Right ventricle myocardium inferior (tissue), 1 donor: ENCODE measurements at places on chromosomes 13 and 19. TPM values are rescaled to one million over a fixed set of nuclear protein-coding genes. Genes with fewer than 3 reads are reported as not detected.

DNA sequence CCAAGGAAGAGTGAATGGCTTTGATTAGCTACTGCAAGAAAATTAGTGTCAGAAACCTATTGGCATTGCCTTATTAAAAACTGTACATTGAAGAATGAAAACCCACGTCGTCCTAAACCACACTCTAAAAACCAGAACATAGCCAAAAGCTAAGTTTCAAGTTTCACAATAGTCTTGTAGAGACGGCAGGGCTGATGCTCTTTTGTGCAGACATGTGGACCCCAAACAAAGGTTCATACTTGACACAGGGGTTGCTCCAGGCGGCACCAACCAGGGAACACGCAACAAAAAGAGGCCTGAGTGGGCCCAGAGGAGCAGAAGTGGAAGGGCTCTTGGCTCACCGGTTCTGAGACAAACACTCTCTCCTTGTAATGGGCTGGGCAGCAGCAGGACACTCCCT, 28.6 kb upstream of the MIR17HG start:
- DNase-seq = no peak

DNA sequence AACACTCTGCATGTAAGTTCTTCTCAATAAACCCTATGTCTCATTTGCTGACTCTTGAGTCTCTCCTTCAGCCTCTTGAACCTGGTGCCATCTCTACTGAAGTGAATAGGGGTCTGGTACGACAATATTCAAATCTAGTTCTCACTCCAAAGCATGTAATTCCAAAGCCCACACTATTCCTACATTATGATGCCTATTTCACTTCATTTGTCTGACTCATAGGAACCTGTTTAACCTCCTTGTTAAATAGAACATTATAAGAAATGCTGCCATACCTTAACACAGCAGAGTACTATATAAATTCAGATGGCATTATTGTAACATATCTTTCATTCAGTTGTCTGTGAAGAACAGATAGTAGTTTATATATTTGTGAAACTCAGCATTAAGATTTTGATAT, 67.1 kb downstream of the STARD13 start:
- no peak for DNase-seq

DNA sequence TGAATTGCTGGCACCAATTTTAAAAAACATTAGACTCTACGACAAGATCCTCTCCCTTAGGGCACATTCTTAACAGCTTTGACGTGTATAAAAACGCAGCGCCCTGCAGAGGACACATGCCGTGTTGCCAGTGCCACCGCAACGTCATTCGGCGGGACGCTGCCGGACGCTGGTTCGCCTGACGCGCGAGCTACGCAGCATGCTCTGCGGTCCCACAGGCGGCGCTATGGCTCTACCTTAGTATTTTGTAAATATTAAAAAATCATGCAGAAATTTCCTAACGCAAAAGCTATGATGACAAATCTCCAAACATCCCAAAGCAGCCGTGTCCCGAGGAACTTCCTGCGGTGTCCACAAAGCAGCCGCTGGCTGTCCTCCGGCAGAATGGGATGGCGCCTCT, 4.2 kb upstream of the ADPRHL1 start:
- DNase-seq = no peak

DNA sequence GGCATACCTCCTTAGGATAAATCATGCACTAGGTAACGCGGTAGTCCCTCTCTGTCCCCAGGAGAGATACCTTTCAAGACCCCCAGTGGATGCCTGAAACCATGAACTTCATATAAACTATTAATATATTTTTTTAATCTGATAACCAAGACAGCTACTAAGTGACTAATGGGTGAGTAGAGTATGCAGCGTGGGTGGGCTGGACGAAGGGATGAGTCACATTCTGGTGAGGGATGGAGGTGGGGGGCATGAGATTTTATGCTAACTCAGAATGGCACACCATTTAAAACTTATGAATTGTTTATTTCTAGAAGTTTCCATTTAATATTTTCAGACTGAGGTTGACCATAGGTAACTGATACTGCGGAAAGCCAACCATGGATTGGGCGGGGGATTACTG, 46.2 kb downstream of the CDK8 start:
- no peak for DNase-seq

- no peak for DNase-seq
These were observed 875.3 kb upstream of the SLITRK5 start for GRCh38 chr13:86795858-86796257.

The ATP8A2 gene
- total RNA-seq = 0.11 TPM

The ATP4B gene
- not detected for total RNA-seq

DNA sequence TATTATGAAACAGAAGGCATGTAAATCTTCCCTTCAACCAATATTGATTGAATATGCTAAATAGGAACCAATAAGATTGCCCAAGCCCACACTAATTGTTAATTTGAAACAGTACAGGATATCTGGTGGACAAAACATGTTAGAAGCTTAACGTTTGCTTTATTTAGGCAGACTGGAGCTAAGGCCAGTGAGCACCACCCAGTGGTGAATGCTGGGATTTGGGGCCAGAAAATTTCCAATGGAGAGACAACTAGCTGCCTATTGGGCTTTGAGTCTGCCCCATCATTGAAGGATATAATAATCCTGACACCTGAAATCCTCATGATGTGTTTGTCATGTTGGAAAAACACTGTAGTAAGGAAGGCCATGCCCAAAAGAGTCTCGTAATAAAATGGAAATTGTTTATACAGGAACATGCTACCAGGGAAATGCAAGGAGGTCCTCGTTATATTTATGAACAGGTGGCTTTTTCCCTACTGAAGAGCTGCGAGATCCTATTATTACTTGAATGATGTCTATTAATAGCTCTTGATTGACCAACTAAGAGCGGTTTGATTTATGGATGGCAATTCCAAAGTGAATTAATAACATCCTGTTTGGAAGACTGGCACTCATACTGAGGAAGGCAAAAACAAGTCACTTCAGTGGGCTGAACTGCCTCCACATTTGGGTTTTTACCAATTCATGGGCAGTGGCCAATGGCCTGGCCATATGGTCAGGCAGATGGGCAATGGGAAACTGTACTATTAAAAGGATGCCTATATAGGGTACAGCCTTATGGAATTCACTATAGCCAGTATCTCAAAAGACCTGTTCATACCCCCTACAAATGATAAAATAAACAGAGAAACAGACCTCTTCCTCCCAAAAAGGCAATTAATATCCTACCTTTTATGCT, 8.7 kb downstream of the SIGLECL1 start:
- no peak for DNase-seq

GRCh38 chr13:90448466-90449037, 898.9 kb upstream of the MIR17HG start:
- no peak for DNase-seq

GRCh38 chr13:101307181-101307701, 109.1 kb downstream of the NALCN start:
- no peak for DNase-seq

GRCh38 chr13:75968103-75968838, 332.1 kb downstream of the LMO7 start:
- DNase-seq = no peak

DNA sequence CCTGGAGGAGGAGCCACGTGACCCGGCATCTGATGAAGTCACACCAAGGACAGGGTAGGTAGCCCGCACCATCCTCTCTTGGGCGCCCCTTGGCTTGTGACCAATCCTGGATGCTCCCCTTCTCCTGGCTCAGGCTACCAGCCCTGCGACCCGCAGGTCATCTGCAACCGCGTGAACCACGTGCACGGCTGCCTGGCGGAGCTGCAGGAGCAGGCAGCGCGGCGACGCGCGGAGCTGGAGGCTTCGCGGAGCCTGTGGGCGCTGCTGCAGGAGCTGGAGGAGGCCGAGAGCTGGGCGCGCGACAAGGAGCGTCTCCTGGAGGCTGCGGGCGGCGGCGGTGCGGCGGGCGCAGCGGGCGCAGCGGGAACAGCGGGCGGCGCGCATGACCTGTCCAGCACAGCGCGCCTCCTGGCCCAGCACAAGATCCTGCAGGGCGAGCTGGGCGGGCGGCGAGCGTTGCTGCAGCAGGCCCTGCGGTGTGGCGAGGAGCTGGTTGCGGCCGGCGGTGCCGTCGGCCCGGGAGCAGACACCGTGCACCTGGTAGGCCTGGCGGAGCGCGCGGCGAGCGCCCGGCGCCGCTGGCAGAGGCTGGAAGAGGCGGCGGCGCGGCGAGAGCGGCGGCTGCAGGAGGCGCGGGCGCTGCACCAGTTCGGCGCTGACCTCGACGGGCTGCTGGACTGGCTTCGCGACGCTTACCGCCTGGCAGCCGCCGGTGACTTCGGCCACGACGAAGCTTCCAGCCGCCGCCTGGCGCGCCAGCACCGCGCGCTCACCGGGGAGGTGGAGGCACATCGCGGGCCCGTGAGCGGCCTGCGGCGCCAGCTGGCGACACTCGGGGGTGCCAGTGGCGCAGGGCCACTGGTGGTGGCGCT, 45.9 kb downstream of the SPTBN4 start:
- DNase-seq = no peak

- DNase-seq = no peak
These were observed 249.4 kb downstream of the KCTD12 start for GRCh38 chr13:76636829-76637228.

GRCh38 chr13:49400755-49401659, 42.9 kb downstream of the CAB39L start:
- no peak for DNase-seq

The SERTM1 gene
- total RNA-seq = 2.0 TPM

DNA sequence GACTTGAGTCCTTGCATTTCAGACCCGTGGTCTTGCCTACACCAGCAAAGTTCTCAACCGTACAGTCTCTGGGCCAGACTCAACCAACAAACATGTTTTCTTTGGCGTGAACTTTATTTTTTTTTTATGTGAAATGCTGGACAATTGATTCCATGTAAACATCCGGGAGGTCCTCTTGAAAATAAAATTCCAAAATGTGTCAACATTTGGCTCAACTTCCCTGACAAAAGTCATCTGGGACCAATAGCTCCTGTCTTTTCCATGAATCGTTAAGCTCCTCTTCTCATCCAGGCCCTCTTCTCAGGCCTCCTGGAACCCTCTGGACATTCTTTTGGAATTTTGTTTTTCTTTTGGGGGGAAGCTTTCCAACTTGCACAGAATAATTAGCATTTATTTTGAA, 2.7 kb downstream of the ALDH16A1 start:
- DNase-seq = no peak

- no peak for DNase-seq
These were observed 18.0 kb downstream of the RAB3D start for GRCh38 chr19:11321191-11322126.

- DNase-seq = no peak
These were observed 19.7 kb downstream of the ZNF567 start for GRCh38 chr19:36707134-36707533.

- DNase-seq = no peak
These were observed 118.7 kb downstream of the FOXO1 start for GRCh38 chr13:40547591-40548315.

DNA sequence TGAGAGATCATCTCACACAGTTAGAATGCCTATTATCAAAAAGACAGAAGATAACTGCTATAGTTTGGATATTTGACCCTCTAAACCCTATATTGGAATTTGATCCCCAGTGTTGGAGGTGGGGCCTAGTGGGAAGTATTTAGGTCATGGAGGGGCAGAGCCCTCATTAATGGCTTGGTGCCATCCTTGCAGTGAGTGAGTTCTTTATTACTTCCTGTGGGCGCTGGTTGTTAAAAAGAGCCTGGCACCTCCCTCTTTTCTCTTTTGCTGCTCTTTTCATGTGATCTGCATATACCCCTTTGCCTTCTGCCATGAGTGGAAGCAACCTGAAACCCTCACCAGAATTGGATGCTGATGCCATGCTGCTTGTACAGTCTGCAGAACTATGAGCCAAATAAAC, 66.8 kb downstream of the TDRD3 start:
- DNase-seq = no peak

The TNNT1 gene
- total RNA-seq = 66.0 TPM

The PABPC3 gene
- total RNA-seq = 0.05 TPM

DNA sequence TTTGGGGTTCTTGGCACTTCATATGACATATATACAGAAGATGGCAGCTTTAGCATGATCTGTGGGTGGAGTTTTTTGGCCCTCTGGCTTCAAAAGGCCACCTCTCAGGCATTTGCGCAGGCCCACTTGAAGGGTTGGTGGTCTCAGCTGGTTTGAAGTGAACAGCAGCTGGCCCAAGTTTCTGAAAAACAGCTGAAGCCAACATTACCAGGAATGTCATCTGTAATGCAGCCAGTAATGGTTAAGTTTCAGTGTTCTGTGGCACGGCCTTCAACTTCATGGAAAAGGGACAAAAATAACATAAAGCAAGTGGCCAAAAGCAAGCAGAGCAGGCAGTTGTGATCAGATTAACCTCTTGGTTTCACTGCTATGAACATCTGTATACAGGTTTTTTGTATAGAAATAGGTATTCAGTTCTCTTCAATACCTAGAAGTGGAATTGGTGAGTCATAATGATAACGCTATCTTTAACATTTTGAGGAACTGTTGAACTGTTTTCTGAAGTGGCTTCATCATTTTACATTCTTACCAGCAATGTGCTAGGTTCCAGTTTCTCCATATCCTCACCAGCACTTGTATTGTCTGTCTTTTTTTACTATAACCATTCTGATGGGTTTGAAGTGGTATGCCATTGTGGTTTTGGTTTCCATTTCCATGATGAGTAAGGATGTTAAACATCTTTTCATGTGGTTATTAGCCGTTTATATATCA, 245.4 kb downstream of the SHISA2 start:
- DNase-seq = no peak

- no peak for DNase-seq
These were observed 1.7 kb downstream of the ERCC5 start for GRCh38 chr13:102847272-102848234.

- no peak for DNase-seq
These were observed 18.2 kb downstream of the CCNA1 start for GRCh38 chr13:36450534-36450933.

GRCh38 chr13:24503379-24503696, 9.2 kb downstream of the PARP4 start:
- no peak for DNase-seq

The ODAD3 gene
- total RNA-seq = 0.68 TPM

- no peak for DNase-seq
These were observed 46.6 kb upstream of the NFIC start for GRCh38 chr19:3319643-3320353.

DNA sequence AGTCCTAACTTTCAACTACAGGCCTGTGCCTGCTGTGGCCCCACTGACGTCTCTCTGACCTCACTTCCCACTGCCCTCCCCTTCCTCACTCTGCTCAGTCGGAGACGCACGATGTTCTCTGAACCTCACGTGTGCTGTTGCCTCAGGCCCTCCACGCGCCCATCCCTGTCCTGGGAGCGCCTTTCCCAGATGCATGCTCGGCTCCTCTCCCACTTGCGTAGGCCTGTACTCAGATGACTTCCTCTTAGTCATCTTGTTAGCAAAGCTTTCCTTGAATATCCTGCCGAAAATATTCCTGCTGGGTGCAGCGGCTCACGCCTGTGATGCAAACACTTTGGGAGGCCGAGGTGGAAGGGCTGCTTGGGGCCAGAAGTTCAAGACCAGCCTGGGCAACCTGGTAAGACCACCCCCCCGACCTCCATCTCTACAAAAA, 9.3 kb upstream of the SYT5 start:
- DNase-seq = no peak

The GATAD2A gene
- 25.9 TPM for total RNA-seq
